ENCODE measurements at places on chromosomes 5 and 9.

DNA sequence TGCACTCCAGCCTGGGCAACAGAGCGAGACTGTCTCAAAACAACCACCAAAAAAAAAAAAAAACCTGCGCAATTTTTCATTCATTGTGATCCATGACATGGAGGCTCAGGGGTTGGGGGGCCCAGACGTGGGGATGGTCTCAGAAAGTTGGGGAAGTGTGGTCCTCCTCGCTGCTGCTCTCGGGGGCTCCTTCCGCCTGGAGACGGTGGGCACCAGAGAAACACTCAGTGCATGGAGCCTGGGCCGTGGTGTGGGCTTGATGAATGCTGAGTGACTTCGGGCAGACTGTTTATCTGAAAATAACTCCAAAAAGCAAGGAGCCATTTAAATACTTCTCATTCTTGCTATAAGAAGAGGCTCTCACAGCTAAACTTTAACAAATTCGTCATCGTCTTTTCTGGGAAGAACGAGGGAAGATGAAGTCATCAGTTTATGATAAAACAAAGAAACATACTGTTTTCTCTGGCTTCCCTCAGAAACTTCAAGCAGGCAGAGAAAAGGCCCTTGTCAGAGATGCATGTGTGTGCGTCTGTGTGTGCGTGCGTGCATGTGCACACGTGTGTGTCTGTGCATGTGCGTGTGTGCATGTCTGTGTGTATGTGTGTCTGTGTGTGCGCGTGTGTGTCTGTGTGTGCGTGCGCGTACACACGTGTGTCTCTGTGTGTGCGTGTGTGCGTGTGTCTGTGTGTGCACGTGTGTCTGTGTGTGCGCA, 35.0 kb downstream of the RASGEF1C start:
- DNase-seq: peak; percentile 60

DNA sequence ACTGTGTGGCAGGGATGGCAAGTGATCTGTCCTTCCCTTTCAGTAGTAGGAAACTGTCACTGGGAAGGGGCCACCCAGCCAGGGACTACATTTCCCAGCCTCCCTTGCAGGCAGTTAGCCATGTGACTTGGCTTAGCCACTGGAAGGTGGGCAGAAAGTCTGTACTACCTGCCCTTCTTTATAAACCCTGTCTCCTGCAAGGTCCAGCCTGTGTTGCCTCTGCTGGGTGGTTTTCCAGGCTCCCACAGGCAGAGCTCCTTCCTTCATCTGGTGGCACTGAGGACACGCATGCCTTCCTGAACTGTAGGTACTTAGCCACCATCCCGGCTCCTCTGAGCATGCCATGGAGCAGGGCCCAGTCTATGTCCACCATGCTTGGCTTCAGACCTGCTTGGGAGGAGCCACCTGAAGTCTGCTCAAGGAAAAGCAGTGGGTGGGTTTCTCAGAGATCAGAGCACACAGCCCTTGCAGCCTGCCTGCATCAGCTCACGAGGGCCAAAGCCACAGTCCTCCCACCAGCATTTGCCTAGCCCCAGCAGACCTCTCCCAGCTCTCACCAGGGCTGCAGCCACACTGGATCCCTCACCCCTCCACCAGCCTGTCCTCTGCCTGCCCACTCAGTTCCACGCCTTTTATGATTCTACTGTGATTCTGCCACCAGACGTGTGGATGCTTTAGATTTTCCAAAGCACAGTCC, 16.7 kb upstream of the SLC25A51 start:
- DNase-seq: no peak

DNA sequence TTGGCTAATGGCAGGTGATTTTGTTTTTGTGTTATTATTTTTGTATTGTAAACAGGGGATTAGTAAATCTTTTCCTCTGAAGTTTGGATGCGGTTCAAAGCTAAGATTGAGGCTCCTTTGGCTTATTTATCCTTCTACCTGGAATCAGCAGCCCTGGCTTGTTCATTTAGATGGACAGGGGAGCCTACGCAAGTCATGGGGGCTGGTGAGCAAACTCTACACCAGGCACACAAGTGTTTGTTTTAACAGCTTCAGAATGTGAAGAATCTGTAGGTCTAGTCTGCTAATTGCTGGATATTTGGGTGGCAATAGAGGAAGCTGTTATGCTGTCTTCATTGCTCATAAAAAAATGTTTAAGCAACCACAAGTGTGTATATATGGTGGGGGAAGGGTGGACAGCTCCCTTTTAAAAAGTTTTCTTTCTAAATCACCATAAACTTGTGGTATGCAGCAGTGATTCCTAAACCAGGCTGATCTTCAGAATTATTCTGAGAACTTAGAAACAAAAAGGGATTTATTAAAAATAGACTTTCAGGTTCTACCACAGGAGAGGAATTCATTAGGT, 20.7 kb downstream of the ZNF462 start:
- DNase-seq: peak; percentile 57

DNA sequence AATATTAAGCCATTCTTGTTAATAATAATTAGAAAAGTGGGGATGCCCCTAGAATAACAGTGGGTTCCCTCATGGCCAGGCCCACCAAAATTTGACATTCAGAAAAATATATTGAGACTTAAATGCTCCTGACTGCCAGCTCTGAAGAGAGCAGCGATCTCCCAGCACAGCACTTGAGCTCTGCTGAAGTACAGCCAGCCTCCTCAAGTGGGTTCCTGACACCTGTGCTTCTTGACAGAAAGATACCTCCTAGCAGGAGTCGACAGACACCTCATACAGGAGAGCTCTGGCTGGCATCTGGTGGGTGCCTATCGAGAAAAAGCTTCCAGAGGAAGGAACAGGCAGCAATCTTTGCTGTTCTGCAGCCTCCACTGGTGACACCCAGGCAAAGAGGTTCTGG, 261.5 kb downstream of the DTWD2 start:
- no peak for DNase-seq

- DNase-seq: peak; percentile 13
Observed at GRCh38 chr9:7452378-7452777, 347.2 kb downstream of the DMAC1 start.

DNA sequence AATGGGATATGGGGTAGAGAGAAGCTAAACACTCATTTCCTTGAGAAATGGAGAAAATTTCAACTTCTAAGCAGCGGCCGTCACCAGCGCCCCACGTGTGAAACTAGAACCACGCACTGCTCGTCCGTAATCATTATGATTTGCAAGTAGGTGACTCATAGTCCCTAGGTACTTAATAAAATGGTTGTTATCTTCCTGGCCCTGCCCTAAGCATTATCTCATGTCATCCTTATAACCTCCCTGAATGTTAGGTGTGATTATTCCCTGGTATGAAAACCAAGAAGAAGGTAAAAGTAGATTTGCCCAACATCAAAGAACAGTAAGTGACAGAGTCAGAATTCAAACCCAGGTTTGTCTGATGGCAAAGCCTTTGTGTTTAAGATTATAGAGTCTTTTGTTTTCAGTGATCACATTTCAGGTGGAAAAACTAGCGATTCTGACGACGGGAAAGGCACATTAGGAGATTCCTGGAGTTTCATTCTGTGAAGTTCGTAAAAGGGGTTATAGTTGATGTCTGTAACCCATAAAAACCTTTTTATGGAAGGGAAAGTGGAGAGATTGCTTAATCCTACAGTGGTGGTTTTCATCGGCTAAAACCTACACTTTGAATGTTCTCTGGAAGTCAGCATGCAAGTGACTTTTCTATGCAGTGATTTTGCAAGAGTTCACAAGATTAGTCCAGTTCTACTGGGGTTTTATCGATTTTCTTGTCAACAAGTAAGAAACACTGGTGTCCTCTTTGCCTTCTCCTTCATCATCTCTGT, 202.9 kb upstream of the WWC1 start:
- no peak for DNase-seq

- DNase-seq: no peak
Observed at GRCh38 chr5:93054424-93055163, 526.4 kb downstream of the NR2F1-AS1 start.

- DNase-seq: no peak
Observed at GRCh38 chr5:179542170-179542569, 8.2 kb upstream of the RUFY1 start.

- no peak for DNase-seq
Observed at GRCh38 chr5:143638654-143639053, 173.3 kb upstream of the HMHB1 start.

DNA sequence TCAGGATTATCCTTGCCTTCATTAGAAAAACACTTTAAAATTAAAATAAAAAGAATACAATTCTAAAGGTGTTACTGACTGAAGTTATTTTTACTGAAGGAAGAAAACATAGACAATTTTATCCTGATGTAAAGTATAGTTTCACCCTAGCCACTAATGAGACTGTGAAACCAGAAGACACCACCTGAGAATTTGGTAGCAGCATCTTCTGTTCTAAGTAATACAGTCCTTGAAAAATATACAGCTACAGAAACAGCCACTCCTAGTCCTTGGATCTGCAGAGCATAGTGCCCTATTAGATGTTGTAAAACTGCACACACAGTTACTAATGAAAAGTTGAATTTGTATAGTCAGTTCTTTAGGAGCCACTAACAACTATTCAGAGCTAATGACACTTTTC, 377.7 kb downstream of the PRR16 start:
- no peak for DNase-seq

DNA sequence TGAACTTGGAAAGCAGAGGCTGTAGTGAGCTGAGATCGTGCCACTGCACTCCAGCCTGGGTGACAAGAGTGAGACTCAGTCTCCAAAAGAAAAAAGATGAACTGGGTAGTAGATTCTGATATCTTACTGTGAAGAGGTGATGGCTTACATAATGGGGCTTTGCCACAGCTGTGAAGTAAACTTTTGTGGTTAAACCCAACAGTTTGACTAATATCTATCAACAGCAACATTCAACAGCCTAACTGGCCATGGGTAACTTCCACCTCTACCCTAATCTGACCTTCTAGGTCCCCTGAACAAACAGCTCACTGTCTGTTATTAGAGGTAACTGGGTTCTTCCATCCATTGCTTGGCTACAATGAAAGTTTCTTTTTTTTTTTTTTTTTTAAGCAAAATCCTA, 52.1 kb downstream of the TLE1 start:
- no peak for DNase-seq

- no peak for DNase-seq
Observed at GRCh38 chr5:172640822-172641358, at the start of gene NEURL1B. Gene NEURL1B (plus strand): TSS chr5:172641263. CDS start chr5:172641407, 144 bp downstream.

DNA sequence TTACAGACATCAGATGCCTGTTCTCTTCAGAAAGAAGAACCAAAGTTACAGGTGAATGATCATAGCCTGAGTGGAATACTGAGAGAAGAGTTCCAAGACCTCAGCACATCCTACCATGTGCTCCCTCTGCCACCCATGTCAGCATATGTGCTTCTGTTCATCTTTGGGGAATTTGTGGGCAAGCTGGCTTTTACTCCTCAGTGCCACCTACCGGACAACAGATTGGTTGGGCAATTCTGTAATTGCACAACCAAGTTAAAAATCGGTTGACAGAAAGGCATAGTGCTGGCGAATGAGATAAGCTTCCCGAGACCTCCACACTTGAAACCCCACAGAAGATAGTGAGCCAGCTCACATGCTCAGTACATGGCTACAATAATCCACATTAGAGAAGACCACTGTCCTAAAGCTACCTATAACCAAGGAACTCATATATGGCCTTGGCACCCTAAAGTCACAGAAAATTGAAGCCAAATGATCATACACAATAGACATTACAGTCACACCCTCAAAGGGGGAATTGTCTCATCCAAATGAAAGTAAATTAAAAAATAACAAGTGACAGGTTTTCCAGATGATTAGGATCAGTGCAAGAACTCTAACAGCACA, 1238.0 kb upstream of the NUDT12 start:
- no peak for DNase-seq

- DNase-seq: peak; percentile 58
Observed at GRCh38 chr9:107637421-107638420, 148.2 kb upstream of the KLF4 start.

DNA sequence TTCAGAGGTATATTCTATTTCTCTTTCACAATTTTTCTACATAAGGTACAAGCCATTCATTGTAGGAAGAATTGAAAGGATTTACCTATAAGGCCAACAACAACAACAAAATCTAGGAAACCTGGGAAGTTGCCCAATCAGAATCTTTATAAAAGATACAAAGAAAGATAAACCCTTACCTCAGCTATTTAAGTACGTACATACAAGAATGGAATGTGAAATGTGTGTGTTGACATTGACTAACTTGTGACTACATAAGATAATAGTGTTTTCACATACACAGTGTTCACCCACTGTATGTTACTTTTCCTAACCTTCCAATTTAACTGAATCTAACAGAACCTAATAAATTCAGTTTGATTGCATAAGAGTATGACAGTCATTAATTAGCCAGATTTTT, 154.1 kb downstream of the ADAMTS6 start:
- peak; percentile 8 for DNase-seq

DNA sequence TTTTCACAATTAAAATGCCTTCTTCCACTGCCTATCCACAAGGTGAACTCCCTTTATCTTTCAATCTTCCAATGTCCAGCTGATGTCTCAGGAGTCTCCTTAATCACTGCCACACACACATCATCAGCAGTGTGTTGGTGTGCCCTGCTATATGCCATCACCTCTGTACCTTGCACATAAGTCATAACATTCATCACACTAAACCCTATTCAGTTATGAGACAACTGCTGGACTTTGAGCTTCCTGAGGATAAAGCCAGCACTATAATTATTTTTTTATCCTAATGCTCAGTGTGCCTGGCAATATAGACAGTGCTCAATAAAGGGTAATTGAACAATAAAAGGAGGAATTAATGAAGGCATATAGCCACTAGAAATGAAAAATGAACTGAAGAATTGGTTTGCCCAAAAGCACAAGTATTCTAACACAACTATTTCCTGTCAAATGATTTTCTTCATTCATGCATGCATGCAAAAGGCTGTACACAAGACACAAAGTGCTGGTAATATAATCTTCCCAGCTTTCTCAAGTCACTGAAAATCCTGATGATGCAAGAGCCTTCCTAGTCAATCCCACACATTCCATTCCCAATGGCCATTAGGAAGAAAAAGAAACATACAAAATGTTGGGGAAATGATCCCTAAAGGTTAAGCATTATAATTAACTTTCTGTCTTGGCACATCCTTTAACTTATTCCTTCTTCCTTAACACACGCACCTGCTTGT, 32.4 kb downstream of the LPAR1 start:
- DNase-seq: peak; percentile 75

GRCh38 chr9:86632537-86632936, 278.3 kb upstream of the TUT7 start:
- no peak for DNase-seq

DNA sequence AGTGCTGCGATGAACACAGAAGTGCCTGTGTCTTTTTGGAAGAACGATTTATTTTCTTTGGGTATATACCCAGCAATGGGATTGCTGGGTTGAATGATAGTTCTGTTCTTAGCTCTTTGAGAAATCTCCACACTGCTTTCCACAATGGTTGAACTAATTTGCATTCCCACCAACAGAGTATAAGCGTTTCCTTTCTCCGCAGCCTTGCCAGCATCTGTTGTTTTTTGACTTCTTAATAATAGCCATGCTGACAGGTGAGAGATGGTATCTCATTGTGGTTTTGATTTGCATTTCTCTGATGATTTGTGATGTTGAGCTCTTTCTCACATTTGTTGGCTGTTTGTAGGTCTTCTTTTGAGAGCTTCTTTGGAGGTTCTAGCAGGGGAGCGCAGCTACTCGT, 134.6 kb downstream of the TENT4A start:
- DNase-seq: no peak

DNA sequence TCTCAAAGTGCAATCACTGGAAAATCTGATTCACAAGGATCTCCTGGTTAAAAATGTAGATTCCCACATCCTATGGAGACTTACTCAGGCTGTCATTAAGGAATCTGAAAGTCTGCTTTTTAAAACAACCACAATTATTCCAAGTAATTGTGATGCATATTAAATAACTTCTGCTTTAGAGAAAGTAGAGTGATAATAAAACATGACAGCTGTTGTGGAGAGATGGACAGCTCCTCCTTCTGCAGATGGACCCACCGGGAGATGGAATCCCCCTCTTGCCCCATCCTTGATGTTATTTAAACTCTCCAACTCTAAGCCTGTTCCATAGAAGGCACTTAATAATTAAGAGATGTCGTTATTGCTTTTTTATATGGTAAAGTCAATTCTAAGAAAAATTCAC, 802.2 kb downstream of the CDH12 start:
- DNase-seq: no peak
